ENCODE measurements at places on chromosomes 1 and 21. TPM values are rescaled to one million over a fixed set of nuclear protein-coding genes. Genes with fewer than 3 reads are reported as not detected.

DNA sequence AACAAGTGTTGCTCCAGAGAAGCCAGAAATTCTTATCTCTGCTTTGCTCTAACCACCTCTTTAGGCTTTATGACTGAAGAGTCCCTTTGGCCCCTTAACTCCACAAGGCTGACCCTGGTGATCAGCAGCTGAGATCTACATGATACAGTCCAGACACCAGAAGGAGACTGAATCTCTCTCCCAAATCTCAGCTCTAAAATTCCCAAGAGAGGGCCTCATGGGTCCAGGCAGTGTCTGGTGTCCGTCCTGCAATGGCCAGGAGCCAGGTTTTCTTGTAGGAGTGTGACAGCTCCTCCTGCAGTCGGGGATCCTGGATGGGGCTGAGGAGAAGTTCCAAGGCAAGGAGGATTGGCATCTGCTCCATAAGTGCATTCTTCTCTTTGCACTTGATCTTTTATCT is 35.3 kb downstream of the L1TD1 start:
- no peak for DNase-seq

- no peak for DNase-seq
Observed at GRCh38 chr1:51203121-51203873, 32.8 kb upstream of the RNF11 start.

GRCh38 chr1:67831850-67832513 is 1.3 kb downstream of the GNG12 start:
- peak; percentile 51 for DNase-seq

GRCh38 chr1:216805233-216805632 is 82.0 kb upstream of the ESRRG start:
- no peak for DNase-seq

DNA sequence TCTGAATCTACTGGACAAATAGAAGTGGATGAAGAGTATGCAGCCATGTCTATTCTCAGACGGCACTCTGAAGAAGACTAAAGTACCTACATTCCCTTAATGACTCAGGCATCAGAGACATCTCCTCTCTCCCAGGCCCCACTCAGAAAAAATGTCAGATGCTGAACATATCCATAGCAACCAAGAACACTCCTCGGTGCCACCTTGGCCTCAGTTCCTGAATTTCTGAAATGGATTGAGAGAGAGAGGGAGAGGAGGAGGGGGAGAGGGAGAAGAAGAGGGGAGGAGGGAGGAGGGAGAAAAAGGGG is 16.0 kb upstream of the OVAAL start:
- no peak for DNase-seq

- no peak for DNase-seq
Observed at GRCh38 chr1:188023206-188023605, 1194.5 kb downstream of the PLA2G4A start.

DNA sequence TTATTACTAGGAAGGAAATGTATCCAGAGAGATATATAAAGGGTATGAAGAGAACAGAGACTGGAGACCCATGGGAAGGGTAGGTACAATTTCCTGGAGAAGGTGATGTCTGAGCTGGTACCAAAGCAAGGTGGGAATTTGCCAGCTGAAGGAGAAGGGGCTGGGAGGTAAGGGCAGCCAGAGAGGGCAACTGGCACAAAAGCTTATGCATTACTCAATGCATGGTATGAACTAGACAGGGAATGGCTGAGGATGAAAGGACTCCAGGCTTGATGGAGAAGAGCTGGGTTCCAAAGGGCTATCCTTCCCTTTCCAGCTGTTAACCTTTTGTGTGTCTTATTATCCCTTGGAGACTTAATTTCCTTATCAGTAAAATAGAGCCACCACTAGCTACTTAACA is 113.6 kb upstream of the GADD45A start:
- DNase-seq = no peak

GPR3 gene
- polyA plus RNA-seq = 0.12 TPM
